CD8-positive, alpha-beta T cell (primary cell): ENCODE measurements at places on chromosomes 5 and 9.
A peak's percentile ranks its signal among the peaks of the same experiment; 100 is the strongest.

DNA sequence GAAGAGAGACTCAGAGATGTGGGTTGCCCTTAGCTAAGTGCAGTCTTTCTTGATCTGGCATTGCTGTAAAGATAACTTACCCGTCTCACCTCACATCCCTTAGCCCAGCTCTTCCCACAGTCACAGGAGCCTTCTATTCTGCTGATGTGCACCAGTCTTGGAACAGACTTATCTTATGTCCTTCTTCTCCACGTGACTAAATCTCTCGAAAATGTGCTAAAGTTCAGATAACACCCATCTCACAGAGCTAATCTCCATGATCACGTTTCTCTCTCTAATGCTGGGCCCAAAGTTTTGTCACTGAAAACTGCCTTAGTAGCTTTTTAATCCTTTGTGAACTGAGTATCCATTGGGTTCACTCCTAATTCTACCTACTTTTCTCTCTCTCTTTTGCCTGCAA, 16.7 kb downstream of the SLC36A1 start:
- no peak for DNase-seq

- DNase-seq = no peak
Measured at GRCh38 chr5:118653183-118653582, 335.2 kb downstream of the DTWD2 start.

- DNase-seq = no peak
Measured at GRCh38 chr5:127001621-127002296, 28.6 kb downstream of the MARCHF3 start.

GRCh38 chr5:177607452-177608192, 7.7 kb downstream of the B4GALT7 start:
- peak; percentile 28 for DNase-seq

DNA sequence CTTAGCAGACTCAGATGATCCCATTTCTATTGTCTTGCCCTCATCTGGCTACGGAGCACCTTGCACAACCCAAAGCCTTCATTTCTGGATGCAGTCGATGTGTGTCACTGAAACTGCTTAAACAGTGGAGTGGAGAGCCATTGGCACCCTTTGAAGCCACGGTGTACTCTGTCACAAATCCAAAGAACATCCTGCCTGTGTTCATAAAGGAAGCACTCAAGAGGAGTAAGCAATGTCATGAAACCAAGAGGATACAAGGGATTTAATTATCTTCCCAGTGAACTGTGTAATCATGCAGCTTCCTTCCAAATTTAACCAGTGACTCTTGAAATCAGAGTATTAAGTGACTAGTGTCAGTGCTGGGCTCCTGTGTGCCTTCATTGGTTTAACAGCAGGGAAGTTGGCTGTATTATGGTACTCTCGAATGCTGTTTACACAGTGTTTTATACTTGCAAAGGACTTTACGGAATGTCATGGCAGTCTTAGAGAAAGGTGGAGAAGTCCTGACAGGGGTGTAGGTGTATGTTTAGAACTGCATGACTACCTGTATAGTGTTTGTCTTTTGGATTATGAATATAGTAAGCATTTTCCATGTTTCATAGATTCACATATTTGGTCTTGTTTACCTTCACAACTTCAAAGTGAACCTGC, 41.9 kb downstream of the CD180 start:
- no peak for DNase-seq

DNA sequence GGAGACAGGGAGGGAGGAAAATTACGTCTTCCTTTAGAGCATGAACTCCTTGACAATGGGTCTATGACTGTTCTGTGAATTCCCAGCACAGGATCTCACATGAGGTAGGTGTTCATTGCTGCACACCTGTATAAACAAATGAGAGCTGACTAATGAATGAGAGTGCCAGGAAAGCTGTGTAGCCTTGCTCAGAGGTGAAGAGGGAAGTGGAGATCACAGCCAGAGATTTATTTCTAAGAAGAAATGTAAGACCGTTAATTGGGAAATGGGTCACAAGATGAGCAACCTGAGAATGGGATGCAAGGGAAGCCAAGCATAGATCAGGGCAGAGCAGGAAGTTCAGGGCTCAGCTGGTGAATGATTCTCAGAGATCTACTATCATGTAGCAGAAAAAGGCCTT, 295.1 kb downstream of the CDK5RAP2 start:
- DNase-seq = no peak

DNA sequence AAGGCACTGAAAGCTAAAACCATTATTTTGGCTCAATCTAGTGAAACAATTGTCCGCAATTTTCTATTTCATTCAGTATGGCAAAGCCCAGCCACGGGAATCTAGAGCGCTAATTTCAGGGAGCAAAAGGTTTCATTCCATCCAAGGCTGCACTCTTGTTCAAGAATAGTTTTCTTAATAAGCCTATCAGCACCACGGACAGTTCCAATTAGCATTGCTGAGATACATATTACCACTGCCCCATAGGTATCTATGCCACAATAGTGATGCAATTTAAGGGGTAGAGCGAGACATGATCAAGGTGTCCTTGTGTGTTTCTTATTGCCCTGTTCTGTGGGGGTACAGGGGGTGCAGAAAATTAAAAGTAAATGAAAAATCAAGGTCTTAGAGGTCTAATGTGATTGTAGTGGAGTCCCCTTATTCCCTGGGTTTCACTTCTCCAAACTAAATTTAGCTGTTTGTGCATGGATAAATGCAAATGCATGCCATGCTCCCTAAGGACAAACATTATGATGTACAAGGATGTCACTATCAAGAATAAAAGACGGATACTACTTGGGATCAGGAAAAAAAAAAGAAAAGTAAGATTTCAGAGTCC, 45.5 kb downstream of the SPOCK1 start:
- DNase-seq = no peak

DNA sequence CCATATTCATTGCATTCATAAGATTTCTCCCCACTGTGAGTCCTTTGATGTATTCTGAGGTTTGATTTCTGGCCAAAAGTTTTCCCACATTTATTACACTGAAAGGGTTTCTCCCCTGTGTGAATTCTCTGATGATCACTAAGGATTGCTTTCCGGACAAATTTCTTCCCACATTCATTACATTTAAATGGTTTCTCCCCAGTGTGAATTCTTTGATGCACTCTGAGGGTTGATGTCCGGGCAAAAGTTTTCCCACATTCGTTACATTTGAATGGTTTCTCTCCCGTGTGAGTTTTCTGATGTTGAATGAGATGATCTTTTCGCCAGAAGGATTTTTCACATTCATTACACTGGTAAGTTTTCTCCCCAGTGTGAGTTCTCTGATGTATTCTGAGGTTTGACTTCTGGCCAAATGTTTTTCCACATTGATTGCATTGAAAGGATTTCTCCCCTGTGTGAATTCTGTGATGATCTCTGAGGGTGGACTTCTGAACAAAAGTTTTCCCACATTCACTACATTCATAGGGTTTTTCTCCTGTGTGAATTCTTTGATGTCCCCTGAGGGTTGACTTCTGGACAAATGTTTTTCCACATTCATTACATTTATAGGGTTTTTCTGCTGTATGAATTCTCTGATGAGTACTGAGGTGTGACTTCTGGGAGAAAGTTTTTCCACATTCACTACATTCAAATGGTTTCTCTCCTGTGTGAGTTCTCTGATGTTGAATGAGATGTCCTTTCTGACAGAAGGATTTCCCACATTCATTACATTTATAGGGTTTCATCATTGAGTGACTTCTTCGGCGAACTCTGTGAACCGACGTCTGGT, 18.8 kb downstream of the ZNF510 start:
- DNase-seq = no peak

GRCh38 chr9:15738011-15738410, 185.2 kb downstream of the CCDC171 start:
- DNase-seq = no peak
